ENCODE measurements at places on chromosomes 5 and 9. TPM values are rescaled to one million over a fixed set of nuclear protein-coding genes. Genes with fewer than 3 reads are reported as not detected.

IFNA14 gene
- not detected for total RNA-seq

SLC36A2 gene
- total RNA-seq: not detected

FLT4 gene
- not detected for total RNA-seq

IFNE gene
- total RNA-seq: 4.4 TPM

PCDHA2 gene
- total RNA-seq: 0.08 TPM

PALM2AKAP2 gene
- total RNA-seq: 18.8 TPM

DOK3 gene
- total RNA-seq: 0.90 TPM

NEUROG1 gene
- not detected for total RNA-seq

PTGS1 gene
- total RNA-seq: 27.1 TPM

TLX3 gene
- total RNA-seq: not detected

FAM120AOS gene
- total RNA-seq: 13.9 TPM

NR2F1 gene
- 14.7 TPM for total RNA-seq

CER1 gene
- not detected for total RNA-seq

SLC22A4 gene
- total RNA-seq: 1.5 TPM

SPINK4 gene
- total RNA-seq: not detected

RNF224 gene
- under 0.01 TPM for total RNA-seq

SHISAL2B gene
- not detected for total RNA-seq

HMMR gene
- total RNA-seq: 0.23 TPM

NUTM2G gene
- total RNA-seq: not detected

LHX2 gene
- not detected for total RNA-seq

ADAMTSL2 gene
- total RNA-seq: under 0.01 TPM

TCF7 gene
- total RNA-seq: 0.94 TPM

TXNDC8 gene
- not detected for total RNA-seq

CDC25C gene
- total RNA-seq: 2.3 TPM

CXCL14 gene
- not detected for total RNA-seq

PCA3 gene
- not detected for total RNA-seq

DBH gene
- total RNA-seq: not detected

FIBCD1 gene
- total RNA-seq: 2.4 TPM

ARL14EPL gene
- total RNA-seq: not detected
